ENCODE measurements at places on chromosomes 2 and 18.

- no peak for DNase-seq
Observed at GRCh38 chr18:22221350-22221749, 52.0 kb downstream of the GATA6 start.

- DNase-seq, result peak; percentile 65
Observed at GRCh38 chr18:62485684-62486083, 37.1 kb upstream of the ZCCHC2 start.

- peak; percentile 27 for DNase-seq
Observed at GRCh38 chr2:76861708-76862107, 660.5 kb downstream of the LRRTM4 start.

- DNase-seq, result no peak
Observed at GRCh38 chr2:29567906-29568520, 353.4 kb downstream of the ALK start.

DNA sequence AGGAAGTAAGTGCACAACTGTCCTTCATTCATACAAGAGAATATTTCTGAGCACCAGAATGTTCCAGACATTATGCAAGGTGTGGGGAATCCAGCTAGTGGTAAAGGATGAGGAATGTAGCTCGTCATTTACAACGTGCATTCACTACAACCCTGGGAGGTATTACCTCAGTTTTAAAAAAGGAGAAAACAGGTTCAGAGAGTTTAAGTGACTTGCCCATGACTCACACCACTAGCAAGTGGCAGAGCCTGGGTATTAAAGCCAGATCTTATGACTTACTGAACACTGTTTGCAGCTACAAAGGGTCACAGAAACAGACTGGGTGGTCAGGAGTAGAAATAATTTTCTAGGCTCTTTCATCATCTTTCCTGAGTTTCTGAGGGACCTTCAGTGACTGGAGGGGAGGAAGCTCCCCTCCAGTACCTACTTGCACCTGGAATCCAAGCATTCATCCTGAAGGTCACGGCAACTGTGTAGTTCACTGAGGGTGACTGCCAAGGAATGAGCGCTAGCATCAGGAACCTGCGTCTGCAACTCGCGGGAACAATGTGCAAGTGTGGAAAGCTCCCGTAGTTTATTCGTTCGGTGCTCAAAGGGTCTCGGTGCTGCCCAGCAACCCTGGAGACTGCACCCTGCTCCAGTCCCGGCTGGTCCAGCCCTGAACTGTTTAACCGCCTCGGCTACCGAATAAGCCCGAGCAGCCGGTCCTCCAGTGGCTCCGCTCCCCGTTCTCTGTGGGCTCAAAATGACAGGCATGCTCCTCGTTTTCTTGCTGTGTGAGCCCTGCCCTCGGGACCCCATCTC is 647 bp downstream of the CCDC121 start:
- DNase-seq, result peak; percentile 94

Data from non-pigmented ciliary epithelial cell (primary cell).